ENCODE measurements at places on chromosomes 6 and 20. TPM values are rescaled to one million over a fixed set of nuclear protein-coding genes. Genes with fewer than 3 reads are reported as not detected.

The CHRNA4 gene
- not detected for total RNA-seq

The WFDC5 gene
- total RNA-seq: not detected

The ACTL10 gene
- total RNA-seq: 1.2 TPM

The PABPC1L gene
- total RNA-seq: 60.3 TPM

The GPANK1 gene
- total RNA-seq: 9.2 TPM

The KHDRBS2 gene
- 0.50 TPM for total RNA-seq

The NELFE gene
- total RNA-seq: 46.2 TPM

The FNDC11 gene
- total RNA-seq: 0.44 TPM

The DEFB132 gene
- total RNA-seq: not detected

The DDAH2 gene
- 4.7 TPM for total RNA-seq

The COL12A1 gene
- total RNA-seq: not detected

The FOXC1 gene
- 0.21 TPM for total RNA-seq

The SEMG1 gene
- not detected for total RNA-seq

The EYA2 gene
- not detected for total RNA-seq

GRCh38 chr6:13760307-13761304, 49.0 kb upstream of the RANBP9 start:
- H3K27me3 ChIP-seq: no peaks in the 10 kb centered on the region
- H3K4me1 ChIP-seq: peaks cover 21% of the 10 kb centered on the region
- DNase-seq: no peak
- H3K27ac ChIP-seq: no peak overlapping the region
- H3K36me3 ChIP-seq: no peaks in the 10 kb centered on the region
- no peak overlapping the region for H3K4me3 ChIP-seq

DNA sequence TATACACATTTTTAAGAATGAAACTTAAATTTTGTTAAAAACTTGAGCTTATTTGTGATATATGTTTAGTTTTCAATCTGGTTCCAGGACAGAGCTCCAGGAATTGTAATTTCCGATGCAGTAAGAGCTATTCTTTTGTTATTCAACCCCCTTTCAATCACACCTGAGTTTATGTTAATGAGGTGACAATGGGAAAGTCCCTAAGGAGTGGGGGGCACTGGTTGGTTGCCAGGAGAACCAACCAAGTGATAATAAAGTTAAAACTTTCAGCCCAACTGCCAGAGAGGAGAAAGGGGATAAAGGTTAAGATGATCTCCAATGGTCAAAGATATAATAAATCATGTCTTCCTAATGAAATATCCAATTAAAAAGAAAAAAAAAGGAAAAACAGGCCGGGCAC, 19.8 kb downstream of the MDN1 start:
- no peak overlapping the region for H3K27ac ChIP-seq
- H3K4me3 ChIP-seq: no peak overlapping the region
- DNase-seq: no peak
- peaks cover 6% of the 10 kb centered on the region for H3K36me3 ChIP-seq
- H3K4me1 ChIP-seq: peaks cover 13% of the 10 kb centered on the region

DNA sequence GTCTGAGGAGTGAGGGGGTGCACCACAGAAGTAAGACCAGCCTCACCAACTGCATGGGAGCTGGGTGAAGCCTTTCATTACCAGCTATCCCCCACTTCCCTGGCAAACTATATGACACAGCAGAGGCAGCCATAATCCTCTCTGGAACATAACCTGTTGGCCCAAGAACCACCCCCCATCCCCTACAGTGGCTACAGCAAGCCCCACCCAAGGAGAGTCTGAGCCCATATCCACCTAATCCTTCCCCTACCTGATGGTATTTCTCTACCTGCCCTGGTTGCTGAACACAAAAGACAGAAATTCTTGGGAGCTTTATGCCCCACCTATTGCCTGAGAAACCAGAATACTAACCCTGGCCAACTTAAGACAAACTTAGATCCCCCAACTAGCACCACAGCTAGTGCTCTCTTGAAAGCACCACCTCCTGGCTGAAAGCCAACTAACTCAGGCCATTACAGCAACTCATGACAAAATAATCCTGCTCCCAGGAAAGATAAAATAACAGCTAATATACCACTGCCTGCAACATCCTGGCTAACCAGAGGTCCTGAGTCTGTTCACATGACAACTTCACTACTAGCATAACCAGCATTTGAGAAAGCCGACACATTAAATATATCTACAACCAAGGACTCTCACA, 11.2 kb downstream of the RNGTT start:
- H3K27ac ChIP-seq: no peak overlapping the region
- peaks cover 22% of the 10 kb centered on the region for H3K4me1 ChIP-seq
- H3K27me3 ChIP-seq: no peaks in the 10 kb centered on the region

DNA sequence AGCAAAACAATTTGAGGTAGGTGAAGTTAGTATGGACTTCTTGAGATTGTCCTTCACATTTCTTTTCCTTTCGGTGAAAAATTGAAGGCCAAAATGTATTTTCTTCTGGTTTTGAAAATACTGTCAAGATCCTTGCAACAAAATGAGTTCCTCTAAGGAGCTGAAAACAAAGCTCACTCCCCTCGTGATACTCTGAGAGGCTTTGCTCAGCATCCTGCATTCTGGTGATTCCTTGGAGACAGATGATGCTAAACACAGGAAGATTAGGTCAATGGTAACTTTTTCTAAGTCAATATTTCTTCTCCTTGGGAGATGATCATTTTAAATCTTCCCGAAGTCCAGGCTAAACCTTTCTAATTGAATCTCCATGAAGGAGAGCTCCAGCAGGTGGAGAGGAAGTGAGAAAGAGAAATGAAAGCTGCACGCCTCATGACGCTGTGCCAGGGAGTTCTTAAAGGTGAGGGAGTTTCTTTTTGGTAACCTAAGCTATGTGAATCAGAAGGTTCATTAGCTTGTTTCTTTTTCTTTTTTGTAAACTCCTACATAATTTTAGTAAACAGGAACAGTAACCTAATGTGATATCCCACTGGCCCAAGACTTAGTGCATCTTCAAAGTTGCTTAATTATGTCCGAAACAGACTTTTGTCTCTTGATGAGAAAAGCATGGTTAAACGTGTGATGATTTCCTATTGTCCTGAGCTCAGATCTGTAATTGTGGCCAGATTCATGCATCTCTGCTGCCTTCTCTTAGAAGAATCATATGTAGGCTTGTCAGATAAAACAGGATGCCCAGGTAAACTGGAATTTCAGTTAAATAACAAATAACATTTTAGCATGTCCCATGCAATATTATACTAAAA, 15.0 kb downstream of the ESR1 start:
- no peak for DNase-seq
- no peaks in the 10 kb centered on the region for H3K4me1 ChIP-seq
- no peak overlapping the region for H3K27ac ChIP-seq
- no peaks in the 10 kb centered on the region for H3K36me3 ChIP-seq
- H3K27me3 ChIP-seq: peaks cover 25% of the 10 kb centered on the region
- H3K4me3 ChIP-seq: no peak overlapping the region

- H3K27me3 ChIP-seq: no peaks in the 10 kb centered on the region
- no peak overlapping the region for H3K4me3 ChIP-seq
- DNase-seq: no peak
- H3K4me1 ChIP-seq: peaks cover 54% of the 10 kb centered on the region
These were observed 25.6 kb downstream of the TOP1 start for GRCh38 chr20:41054070-41054846.

- DNase-seq: no peak
- peaks cover 9% of the 10 kb centered on the region for H3K36me3 ChIP-seq
- H3K4me3 ChIP-seq: no peak overlapping the region
- H3K27ac ChIP-seq: no peak overlapping the region
- peaks cover 28% of the 10 kb centered on the region for H3K4me1 ChIP-seq
- H3K27me3 ChIP-seq: no peaks in the 10 kb centered on the region
These were observed 77.6 kb downstream of the PHACTR2 start for GRCh38 chr6:143755301-143755744.

DNA sequence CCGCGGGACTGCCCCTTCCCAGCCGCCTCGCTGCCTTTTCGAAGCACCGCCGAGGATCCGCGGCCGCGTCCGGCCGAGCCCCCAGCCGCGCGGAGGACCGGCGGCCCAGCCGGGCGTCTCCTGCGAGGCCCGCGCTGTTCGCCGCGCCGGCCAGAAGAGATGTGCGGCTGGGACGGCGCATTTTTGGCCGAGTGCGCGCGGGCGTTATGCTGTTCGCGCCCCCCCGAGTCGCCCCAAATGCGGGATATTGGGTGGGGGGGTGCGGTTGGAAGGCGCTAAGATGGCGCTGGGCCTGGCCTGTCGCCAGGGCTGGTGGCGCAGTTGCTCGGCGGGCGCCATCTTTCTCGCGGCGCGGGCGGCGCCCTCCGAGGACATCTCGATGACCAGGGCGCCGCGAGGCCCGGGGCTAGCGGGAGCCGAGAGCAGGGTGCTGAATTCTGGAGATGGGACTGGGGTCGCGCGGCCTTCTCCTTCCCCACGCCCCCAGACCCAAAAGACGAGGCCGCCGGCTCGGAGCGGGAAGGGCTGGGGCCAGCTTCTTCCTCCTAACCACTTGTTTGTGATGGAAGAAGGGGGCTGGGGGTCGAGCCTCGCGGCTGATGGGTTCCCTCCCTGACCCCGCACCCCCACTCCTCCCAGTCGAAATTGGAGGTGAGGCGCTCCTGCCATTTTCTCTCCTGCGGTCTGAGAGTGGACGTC, 1.5 kb downstream of the BICRAL start:
- peaks cover 31% of the 10 kb centered on the region for H3K4me1 ChIP-seq
- no peak overlapping the region for H3K27ac ChIP-seq
- peaks cover 3% of the 10 kb centered on the region for H3K36me3 ChIP-seq
- DNase-seq: peak; percentile 76
- H3K27me3 ChIP-seq: no peaks in the 10 kb centered on the region

DNA sequence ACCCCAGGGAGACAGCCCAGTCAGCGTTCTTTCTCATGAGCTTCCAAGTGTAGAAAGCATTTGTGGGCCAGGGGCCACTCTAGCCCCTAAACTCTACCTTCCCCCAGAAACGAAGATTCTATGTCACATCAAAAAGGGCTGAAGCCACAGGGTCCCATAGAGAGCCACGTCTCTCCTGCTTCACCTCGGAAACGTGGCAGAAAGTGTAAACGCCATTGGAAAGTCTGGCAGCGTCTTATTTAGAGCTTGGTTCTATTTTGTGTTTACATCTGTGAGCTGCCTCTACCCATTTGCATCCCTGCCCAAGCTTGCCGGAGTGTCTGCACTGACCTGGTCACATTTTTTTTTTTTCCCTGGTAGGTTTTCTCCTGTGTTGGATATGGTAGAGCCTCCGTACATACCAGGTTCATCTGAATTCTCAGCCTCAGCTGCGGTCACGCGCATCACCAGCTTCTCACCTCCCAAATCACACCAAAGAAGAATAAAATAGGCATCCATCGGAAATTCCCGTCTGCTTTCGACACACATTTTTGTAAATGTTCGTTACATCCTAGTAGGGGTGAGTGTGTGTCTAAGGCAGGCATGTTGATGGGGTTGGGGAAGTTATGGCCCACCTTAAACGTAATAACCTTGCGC, 62.6 kb downstream of the NPEPL1 start:
- H3K36me3 ChIP-seq: peaks cover 7% of the 10 kb centered on the region
- H3K4me1 ChIP-seq: peaks cover 2% of the 10 kb centered on the region
- DNase-seq: no peak
- no peak overlapping the region for H3K27ac ChIP-seq
- peaks cover 50% of the 10 kb centered on the region for H3K27me3 ChIP-seq

DNA sequence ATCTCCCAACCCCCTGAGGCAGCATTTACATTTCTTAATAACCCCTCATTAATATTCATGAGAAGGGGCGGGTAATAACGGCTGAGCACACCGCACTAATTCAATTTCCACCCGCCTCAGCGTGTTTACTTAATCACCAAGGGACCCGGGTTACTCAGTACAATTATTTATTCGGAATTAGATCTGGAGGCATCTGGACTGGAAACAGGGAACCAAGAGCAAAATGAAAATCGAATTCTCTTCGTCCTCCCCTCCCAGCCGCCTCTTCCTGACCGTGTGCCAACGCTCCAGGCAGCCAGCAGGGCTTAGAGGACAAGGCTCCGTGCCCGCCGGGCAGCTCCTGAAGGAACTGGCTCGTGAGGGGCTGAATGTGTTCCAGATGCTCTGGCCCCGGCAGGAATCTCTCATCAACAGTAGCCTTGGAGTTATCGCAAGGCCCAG, 23.5 kb upstream of the CTNNBL1 start:
- no peak for DNase-seq
- H3K27ac ChIP-seq: no peak overlapping the region

DNA sequence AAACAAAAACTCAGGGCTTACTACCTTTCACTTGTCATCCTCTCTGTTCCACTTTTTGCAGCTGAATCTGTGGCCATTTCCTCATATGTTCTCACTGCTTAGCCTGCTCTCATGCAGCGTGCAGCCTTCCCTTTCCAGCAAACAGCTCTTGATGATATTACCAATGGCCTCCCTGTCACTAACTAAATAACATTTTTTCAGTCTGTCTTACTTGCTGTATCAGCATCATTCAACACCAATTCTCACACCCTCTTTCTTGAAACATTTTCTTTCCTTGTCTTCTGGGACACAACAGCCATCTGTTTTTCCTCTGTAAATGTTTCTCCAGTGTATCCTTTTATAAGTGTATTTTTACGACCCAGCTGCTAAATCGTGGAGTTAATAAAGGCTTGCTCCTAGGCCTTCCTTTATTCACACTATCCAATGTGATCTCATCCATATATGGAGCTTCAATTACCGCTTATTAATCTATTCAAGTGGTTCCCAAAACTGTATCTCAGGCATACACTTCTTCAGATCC, 523.6 kb upstream of the RNF217 start:
- no peak overlapping the region for H3K27ac ChIP-seq
- no peaks in the 10 kb centered on the region for H3K4me1 ChIP-seq
- no peaks in the 10 kb centered on the region for H3K36me3 ChIP-seq
- no peak for DNase-seq
- no peak overlapping the region for H3K4me3 ChIP-seq

DNA sequence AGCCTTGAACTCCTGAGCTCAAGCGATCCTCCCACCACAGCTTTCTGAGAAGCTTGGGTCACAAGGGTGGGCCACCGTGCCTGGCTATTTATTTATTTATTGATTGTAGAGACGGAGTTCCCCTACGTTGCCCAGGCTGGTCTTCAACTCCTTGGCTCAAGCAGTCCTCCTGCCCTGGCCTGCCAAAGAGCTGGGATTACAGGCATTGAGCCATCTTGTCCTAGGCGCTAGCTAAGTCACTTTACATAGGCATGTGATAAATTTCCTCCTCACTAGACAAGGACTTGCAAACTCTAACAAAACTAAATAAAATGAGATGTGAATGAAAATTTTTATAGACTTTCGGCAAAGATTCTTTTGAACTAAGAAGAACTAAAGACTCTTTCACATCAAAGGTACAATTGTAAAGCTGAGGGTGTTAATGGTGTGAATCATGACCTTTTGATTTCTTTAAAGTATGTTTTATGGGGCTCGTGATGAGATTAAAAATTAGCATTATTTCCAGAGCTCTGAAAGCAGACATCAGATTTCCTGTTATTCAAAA, 212.0 kb downstream of the CLVS2 start:
- no peak overlapping the region for H3K27ac ChIP-seq
- no peaks in the 10 kb centered on the region for H3K27me3 ChIP-seq
- DNase-seq: no peak
- H3K4me1 ChIP-seq: no peaks in the 10 kb centered on the region
- H3K36me3 ChIP-seq: no peaks in the 10 kb centered on the region
